ENCODE measurements at places on chromosomes 5 and 9.

DNA sequence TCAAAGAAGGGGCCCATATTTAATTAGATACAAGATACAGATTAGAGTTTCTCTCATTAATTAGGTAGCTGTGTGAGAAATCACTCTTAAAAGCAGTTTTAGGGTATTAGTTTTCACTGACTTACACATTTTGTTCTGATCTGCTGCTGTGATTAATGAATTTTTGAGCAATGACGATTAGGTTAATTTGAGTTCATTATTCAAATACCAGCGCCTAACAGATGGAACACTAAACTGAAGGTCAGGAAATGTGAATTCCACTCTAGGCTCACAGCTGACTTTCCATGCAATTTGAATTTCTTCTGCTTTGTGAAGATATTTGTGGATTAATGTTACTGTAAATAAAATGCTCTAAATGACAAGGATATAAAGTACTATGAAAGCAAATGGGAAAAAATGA is 380.6 kb downstream of the ADGRV1 start:
- no peak for DNase-seq

- no peak for DNase-seq
Measured at GRCh38 chr5:82046276-82046647, 74.4 kb downstream of the ATG10 start.

- DNase-seq: no peak
Measured at GRCh38 chr5:133618141-133618540, 5.8 kb upstream of the FSTL4 start.

GRCh38 chr9:2630158-2630557 is 8.6 kb downstream of the VLDLR start:
- DNase-seq: no peak

DNA sequence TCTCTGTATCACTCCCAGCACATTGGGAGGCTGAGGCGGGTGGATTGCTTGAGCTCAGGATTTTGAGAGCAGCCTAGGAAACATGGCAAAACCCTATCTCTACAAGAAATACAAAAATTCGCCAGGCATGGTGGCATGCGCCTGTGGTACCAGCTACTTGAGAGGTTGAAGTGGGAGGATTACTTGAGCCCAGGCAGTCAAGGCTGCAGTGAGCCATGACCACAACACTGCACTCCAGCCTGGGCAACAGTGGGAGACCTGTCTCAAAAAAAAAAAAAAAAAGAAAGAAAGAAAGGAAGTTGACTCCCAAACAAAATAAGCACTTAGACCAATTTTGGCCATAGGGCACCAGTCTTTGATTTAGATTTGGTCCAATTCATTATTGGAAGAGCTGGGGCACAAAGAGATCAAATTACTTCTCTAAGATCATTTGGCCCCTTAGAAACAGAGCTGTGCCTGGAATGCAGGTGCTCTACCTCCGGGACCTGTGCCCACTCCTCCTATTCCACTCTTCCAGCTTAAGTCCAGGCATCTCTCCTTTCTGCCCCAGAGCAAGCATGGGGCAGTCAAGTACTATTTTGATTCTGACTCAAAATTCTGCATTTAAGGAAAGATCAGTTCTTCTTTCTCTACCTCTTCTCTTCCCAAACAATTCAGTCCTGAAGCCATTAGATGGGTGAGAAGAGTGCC is 59.0 kb downstream of the ALDH7A1 start:
- no peak for DNase-seq

DNA sequence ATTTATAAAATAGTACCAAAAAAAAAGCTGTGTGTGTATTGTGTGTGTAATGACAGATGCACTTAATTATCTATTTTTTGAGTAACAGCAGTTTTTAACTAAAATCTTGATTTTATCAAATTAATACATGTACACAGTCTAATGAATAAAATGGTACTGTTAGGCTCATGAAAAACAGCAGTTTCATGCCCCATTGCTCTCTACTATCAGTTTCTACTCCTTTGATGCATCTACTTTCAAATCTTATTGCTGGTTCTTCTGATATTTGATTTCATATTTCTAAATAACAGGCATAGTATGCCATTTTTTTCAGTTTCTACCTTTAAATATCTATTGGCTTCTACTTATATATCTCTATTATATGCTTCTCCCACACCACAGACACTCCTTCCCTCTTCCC is 117.4 kb downstream of the CCDC171 start:
- no peak for DNase-seq
